ENCODE measurements at places on chromosomes 6 and 20.

DNA sequence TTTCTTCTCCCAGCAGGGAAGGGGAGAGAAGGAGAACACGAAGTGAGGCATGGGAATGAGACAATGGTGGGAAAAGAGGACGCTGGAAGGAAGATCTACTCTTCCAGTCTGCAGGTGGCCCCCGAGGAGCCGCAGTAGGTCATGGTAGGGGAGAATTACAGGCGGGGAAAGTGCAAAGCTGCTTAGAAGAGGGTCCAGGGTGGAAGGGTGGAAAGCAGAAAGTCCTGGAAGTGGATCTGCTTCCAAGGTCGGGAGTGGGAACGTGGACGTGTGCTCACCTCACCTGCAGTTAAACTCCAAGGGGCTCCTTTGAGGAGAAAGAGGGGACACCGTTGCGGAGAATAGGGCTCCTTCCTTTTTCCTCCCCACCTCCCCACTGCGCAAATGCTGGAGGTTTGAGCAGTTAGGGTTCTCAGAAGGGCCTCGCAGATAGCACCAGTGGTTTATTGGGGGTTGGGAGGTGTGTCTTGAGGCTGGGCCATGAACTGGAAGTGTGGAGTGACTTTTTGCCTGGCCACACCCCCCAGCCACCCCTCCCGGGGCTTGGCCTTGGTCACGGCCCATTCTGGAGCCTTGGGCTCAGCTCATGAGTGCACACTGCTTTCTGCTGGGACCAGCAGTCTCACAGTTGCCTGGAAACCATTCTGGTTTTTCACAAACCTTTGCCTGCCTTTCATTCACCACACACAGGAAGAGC lies 100.4 kb upstream of the MLN start:
- DNase-seq: no peak

- DNase-seq: no peak
These were observed 4.1 kb upstream of the TPD52L1 start for GRCh38 chr6:125149256-125150144.

- no peak for DNase-seq
These were observed 116.6 kb upstream of the RNF24 start for GRCh38 chr20:4131911-4132310.

GRCh38 chr20:32354592-32355416 lies 3.3 kb upstream of the ASXL1 start:
- no peak for DNase-seq

GRCh38 chr6:73508776-73509175 lies 12.1 kb downstream of the EEF1A1 start:
- DNase-seq: no peak

GRCh38 chr6:87473419-87473903 lies 687 bp downstream of the SLC35A1 start:
- DNase-seq: no peak

GRCh38 chr6:133964702-133965101 lies 11.7 kb downstream of the TBPL1 start:
- no peak for DNase-seq

GRCh38 chr6:118551063-118552053 lies 3.3 kb downstream of the PLN start:
- peak; percentile 21 for DNase-seq

- peak; percentile 6 for DNase-seq
These were observed 2.2 kb downstream of the FBXL4 start for GRCh38 chr6:98945311-98946115.

- no peak for DNase-seq
These were observed 32.1 kb downstream of the BFSP1 start for GRCh38 chr20:17499041-17499440.

DNA sequence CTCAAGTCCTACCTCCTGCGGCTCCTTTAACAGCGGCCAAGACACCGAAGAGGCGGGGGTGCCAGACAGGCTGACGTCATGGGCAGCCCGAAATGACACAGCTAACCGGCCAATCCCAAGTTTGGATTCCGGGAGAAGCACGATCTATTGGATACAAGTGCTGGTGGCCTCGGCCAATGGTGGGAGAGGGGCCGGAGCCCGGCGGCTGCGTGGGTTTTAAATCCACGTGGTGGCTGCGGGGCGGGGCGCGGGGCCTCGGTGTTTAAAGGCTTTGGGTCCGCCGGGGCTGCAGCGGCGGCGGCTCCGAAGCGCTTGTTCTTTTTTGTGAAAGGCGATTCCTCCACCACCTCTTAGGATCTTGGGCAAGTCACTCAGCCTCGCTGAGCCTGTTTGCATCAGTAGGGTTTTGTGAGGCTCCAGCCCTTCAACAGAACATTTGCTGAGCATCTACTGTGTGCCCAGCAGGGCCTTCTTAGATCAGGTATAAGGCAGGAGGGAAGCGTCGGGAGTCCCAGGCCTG lies 8.7 kb upstream of the PMEPA1 start:
- peak; percentile 96 for DNase-seq

- DNase-seq: peak; percentile 97
These were observed 21.8 kb downstream of the FAM209B start for GRCh38 chr20:56554869-56555268.

DNA sequence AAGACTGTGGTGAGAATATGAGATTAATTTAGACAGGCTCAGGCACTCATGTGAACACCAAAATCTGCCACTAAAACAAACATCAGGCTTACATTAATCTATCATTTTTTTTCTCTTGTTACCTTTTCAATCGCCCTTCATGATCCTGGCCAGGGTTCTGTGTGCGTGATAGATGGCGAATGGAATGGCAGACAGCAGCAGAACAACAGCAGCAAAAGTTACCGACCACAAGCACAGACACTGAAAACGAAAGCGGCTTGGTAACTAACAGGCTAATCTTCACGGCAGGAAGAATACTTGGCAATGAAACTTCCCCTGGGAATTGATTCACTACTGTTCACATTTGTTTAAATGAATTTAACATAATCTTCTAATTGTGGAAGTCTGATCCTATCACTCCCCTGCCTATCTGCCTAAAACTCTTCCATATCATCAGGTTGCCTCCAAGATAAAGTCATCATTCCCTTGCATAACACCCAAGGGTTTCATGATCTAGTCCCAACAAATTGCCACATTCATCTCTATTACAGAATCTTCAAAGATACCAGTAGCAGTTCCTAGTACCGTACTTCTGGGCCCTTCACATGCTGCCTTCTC lies 28.7 kb downstream of the PTPRK start:
- peak; percentile 62 for DNase-seq

DNA sequence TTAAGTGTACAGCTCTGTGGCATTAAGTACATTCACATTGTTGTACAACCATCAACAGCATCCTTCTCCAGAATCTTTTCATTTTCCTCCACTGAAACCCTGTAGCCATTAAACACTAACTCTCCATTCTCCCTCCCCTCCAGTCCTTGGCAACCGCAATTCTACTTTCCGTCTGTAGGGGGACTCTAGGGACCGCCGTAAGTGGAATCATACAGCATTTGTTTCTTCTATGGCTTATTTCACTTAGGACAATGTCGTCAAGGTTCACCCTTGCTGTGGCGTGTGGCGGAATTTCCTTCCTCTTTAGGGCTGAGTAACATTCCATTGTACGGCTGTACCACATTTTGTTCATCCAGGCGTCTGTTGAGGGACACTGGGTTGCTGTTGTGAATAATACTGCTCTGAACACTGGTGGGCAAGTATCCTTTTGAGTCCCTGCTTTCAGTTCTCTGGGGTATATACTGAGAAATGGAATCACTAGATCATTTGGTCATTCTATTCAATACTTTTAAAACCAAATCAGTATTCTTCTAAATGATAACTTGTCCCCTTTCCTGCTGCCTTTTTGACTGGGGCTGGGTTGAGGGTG lies 50.7 kb downstream of the PPP1R3G start:
- DNase-seq: no peak

GRCh38 chr20:58246346-58246745 lies 17.9 kb upstream of the ANKRD60 start:
- no peak for DNase-seq

- DNase-seq: no peak
These were observed 70.8 kb upstream of the FOXC1 start for GRCh38 chr6:1538810-1539478.

- DNase-seq: no peak
These were observed 121.7 kb upstream of the JAG1 start for GRCh38 chr20:10795286-10796026.

- no peak for DNase-seq
These were observed 195.6 kb downstream of the FUT9 start for GRCh38 chr6:96211341-96211740.

- DNase-seq: no peak
These were observed 49.6 kb downstream of the TCP11 start for GRCh38 chr6:35091346-35092083.

- DNase-seq: no peak
These were observed 359.0 kb downstream of the BCKDHB start for GRCh38 chr6:80465513-80465912.

DNA sequence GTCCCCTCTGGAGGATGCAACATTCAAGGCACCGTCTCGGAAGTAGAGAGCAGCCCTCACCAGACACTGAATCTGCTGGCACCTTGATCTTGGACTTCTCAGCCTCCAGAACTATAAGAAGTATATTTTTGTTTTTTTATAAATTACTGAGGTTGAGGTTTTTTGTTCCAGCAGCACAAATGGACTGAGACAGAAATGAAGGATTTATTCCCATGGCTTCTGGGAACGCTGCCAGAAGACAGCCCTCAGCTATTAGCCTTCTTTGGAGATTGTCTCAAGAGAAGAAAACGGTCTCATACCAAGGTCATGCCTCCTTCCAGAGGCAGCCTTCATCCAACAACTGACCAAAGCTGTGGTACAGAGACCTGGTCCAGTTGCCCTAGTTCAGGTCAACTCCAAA lies 85.4 kb downstream of the CHMP4B start:
- DNase-seq: no peak

DNA sequence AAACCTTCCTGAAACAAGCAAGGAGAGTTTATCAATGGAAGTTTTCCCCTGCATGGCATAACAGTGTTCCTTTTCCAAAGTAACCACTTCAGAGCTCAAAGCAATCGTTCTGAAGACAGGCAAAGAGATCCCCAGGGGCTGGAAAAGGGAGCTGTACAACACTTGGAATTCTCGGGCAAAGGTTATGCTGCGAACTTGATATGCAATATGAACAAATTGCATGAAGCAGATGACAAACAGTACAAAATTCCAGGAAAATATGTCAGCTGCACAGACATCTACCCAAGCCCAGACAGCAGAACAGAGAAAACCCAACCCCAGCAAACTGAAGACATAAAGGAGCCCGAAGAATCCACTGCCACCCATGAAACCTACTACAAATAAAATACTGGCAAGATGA lies 18.4 kb downstream of the POPDC3 start:
- no peak for DNase-seq

- no peak for DNase-seq
These were observed 24.6 kb upstream of the CSNK2A1 start for GRCh38 chr20:568097-568652.

DNA sequence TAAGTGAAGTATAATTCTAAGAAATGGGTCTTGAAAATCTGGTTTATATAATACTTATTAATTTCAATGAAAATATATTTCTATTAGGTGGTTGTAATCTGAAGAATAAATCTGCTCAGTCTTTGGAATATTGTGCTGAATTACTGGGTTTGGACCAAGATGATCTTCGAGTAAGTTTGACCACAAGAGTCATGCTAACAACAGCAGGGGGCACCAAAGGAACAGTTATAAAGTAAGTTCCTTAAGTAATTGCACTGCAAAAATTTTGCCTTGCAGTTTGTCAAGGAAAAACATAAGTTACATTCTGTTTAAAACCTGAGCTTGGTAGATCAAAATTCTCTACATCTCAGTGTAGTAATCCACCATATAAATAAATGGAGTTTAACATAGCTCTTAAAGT lies 106.0 kb downstream of the MYO6 start:
- DNase-seq: no peak

DNA sequence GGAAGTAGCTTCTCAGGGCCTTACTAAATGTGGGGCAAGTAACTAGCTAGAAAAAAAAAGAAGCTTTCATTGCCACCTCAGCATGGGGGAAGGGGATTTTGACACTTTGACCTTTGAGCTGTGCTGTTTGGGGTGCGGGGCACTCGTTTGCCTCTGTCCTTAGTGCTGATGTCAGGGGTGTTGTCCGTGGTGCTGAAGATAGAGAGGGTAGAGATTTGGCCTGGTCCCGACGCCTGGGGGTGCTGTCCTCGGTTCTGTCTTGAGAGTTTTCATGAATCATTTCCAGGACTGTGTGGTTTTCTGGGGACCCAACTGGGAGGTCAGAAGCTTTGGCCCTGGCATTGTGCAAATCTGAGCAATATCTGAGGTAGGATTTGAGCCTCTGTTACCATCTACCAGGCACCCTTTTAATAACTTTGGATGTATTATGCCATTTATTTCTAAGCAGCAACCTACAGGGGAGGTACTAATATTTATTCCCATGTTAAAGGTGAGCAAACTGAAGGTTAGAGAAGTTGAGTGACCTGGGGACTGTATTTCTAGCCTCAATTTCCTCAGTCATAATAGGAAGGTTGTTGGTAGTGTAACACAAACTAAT lies 78.0 kb downstream of the DLGAP4 start:
- DNase-seq: no peak

DNA sequence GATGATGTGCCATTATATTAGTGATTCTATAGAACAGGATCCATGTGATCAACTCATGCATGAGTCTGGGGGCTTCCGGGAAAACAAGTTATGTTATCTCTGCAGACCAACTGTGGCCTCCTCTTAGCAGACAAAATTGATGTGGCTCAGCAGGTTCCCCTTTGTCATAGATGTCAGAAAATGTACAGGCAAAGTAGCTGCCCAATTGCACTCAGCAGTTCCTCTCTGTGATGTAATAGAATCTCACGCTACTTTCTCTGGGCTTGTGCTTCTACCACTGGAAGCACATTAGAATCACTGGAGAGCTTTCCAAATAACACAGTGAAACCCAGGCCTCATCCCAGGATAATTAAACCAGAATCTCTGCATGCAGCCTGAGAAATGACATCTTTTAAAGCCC lies 253.1 kb downstream of the SLC24A3 start:
- DNase-seq: no peak

DNA sequence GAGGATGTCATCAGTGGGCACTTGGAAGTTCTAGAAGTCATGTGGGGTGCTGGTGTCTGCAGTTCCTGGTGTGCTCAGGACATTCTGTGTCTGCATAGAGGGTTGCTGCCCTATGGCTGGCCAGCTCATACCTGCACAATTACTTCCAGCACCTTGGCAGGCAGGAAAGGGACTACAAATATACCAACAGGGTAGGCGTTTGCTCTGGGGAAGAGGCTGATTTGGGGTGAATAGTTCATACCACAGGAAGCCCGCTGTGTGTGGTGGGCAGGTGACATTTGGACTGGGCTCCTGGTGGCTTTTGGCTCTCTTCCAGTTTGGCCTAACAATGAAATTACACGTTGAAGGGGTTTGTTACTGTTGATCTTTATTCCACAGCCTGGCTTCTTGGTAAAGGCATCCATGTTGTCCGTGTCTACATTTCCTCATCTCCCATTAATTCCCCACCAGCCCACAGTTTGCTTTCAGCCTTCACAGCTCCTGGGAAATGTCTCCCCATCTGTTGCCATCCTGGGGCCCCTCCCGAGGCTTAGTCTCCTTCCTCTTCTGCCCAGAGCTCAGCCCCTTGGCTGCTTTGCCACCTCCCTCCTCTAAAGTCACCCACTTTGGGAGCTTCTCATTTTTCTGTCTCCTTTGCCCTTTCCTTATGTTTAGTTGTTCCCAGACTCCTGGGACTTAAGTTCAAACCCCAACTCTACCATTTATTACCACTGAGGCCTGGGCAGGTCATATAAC lies 88.1 kb downstream of the RSPH3 start:
- DNase-seq: no peak

- DNase-seq: no peak
These were observed 124.4 kb downstream of the TRMT11 start for GRCh38 chr6:126110512-126111270.

Measured in NCI-H446 treated with DMSO at 0.1 percent for 48 hours (cell line).